ENCODE measurements at places on chromosomes 2 and 18.

- ATAC-seq: no peak
These were observed 183.5 kb upstream of the GCFC2 start for GRCh38 chr2:75894170-75894569.

- no peak for ATAC-seq
These were observed 184.7 kb downstream of the MREG start for GRCh38 chr2:215828528-215829184.

GRCh38 chr18:68840554-68841263, 42.8 kb downstream of the CCDC102B start:
- ATAC-seq: no peak

- no peak for ATAC-seq
These were observed 96.3 kb upstream of the TMEM18 start for GRCh38 chr2:773256-774160.

- ATAC-seq: no peak
These were observed 74.5 kb downstream of the CAB39 start for GRCh38 chr2:230787101-230787500.

DNA sequence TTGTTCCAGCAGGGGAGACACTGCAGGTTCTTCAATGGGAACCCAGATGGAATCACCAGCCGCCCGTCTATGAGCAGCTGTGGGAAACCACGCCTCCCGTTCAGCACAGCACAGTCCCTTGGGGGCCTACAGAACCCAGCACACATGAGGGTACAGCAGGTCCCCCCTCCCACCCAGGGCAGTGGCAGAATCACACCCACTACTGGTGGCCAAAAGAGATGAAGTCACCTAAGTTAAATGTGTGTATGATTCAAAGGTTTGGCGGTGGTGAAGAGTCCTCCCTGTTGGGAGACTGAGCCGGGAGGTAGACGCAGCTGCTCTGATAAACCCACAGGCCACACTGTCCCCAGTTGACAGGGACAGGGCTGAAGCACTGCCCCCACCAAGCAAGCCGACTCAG, 44.3 kb downstream of the L3MBTL4 start:
- ATAC-seq: no peak

DNA sequence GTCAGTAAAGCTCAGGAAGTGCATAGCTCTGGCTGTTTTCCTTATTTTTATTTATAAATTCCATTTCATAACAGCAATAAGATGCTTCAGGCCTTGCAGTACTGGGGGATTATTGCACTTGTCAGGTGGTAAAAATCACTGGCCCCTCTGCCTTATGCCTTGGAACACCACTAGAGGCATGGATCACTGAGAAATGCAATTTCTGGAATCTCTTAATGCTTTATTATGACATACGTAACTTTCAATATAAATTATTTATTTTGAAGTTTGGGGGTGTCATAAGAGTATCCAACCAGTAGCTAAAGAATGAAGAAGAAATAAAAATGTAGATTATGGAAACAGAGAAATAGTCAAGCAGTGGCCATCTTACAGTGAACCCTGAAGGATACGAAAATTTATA, 183.1 kb downstream of the FIGN start:
- no peak for ATAC-seq

DNA sequence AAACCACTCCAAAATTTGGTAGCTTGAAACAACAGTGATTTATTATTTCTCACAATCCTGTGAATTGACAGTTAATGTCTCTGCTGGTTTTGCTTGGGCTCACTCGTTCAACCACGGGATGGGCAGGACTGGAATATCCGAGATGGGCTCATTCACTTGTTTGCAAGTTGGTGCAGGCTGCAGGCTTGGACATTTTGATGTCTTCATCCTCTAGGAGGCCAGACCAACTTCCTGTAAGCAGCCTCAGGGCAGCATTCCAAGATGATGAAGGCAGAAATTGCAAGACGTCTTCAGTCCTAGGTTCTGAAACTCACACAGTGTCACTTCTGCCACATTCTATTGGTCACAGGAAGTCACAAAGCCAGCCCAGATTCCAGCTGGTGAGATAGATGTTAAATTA, 47.1 kb downstream of the GPR39 start:
- no peak for ATAC-seq

DNA sequence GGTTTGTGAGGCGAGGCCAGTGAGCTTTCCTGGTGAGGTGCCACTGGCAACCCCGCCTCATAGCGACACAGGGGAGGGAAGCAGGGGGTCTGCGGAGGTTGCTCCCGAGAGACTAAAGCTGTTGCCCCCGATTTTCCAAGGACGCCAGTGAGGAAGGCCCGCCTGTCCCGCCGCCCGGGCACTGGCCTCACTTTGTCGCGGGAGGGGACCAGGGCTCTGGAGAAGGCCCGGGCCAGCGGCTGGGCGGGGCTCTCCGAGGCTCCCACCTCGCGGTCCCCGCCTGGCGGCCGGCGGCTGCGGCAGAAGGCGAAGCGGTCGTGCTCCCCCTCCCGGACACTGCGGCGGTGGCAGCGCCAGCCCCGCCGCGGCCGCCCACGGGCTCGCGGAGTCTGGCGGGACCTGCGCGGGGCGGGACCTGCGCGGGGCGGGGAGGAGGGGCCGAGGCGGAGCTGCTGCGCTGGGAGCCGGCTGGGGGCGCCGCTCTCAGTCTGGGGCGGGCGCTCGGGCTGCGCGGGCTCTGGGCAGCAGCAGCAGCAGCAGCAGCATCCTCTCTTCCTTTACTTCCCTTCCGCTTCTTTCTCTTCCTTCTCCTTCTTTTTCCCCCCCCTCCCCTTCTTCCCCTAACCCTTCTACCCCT, at the start of gene MAP2:
Gene MAP2 (plus strand): TSS at position 486 of the 637 bp plus-strand sequence. CDS start 229,124 bp downstream, outside the sequence.
- ATAC-seq: peak; percentile 81
